Calu3 (cell line): ENCODE measurements at places on chromosomes 5 and 9. TPM values are rescaled to one million over a fixed set of nuclear protein-coding genes. Genes with fewer than 3 reads are reported as not detected.

Gene MARVELD2
- total RNA-seq: 40.9 and 46.0 TPM in 2 replicates

Gene PCDHGA6
- total RNA-seq: 0.71 and 0.80 TPM in 2 replicates

Gene TSLP
- 0.20 TPM in 1 of 2 replicates, not detected in the other for total RNA-seq

Gene C9orf152
- total RNA-seq: 1.7 and 1.9 TPM in 2 replicates

Gene PGM5
- total RNA-seq: 0.87 TPM in 1 of 2 replicates, not detected in the other

DNA sequence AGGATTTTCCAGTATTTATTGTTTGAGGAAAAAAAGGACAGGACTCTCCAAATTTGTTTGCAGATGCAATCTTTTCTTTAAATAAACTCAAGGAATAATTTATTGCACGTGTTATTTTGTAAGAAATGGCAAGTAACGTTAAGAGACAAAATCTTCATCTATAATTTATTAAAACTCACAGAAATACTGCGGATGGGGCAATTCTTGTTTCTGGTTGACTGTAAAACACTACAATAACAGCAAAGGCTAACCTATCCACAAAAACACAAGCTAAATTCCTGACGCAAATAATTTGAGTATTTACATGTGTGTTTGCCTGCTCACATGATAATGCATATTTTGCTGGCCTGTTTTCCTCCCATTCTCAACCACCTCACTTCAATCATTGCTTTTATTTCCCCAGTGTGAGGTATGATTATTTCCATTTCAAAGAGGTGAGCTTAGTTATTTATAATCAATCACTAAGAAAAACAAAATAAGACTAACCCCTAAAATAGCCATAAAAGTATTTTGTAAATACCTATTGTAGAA is 619.4 kb downstream of the PDE4D start:
- no peak for DNase-seq
- H3K27ac ChIP-seq: no peak overlapping the region
- no peak overlapping the region for H3K4me3 ChIP-seq
- no peaks in the 10 kb centered on the region for H3K4me1 ChIP-seq
- peaks cover 8% of the 10 kb centered on the region for H3K36me3 ChIP-seq

GRCh38 chr5:157245476-157245875 is 20.4 kb upstream of the CYFIP2 start:
- DNase-seq: no peak
- H3K4me1 ChIP-seq: no peaks in the 10 kb centered on the region
- H3K27me3 ChIP-seq: no peaks in the 10 kb centered on the region
- H3K27ac ChIP-seq: no peak overlapping the region
- no peak overlapping the region for H3K4me3 ChIP-seq

DNA sequence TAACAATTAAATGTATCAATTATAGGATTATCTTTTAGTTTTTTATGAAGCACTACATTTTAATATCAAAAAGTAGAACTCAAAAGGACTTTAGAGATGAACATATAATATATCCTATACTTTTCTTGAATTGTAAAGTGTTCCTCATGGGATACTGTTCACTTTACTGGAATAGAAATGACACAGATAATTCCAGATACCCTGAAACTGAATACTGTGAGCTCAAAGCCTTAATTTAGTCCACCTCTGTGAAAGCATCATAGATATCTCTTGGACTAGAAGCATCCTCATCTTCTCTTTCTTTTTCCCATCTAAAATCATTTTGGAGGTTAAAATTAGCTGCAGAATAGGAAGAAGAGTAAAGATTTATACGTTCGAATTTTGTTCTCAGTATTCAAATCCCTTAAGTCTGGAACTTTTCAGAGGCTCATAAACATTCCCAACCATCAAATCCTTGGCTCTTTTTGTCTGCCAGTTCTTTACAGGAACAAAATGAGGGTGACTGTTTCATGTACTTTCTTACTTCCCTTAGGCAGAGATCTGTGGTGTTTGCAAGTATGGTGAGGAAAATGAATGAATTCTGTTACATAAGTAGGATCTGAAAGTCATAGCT is 49.4 kb downstream of the ADAMTS19 start:
- no peak for DNase-seq
- H3K27me3 ChIP-seq: no peaks in the 10 kb centered on the region
- H3K4me1 ChIP-seq: peaks cover 8% of the 10 kb centered on the region
- H3K4me3 ChIP-seq: no peak overlapping the region

DNA sequence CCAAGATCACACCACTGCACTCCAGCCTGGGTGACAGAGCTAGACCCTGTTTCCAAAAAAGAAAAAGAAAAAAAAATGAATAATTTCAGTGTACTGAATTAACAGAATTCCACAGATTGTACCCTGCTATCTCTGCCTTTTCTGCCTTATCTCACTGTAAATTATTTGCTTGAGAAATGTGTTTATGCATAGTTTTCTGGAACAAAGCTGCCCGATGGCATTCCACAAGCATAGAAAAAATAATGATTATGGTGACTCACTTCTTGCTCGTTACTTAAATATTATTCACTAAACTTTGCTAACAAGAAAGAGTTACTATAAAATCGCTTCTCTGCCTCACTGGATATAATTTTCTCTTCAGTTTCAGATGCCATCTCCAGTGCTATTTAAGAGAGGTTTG is 88.7 kb upstream of the FAM169A start:
- H3K4me1 ChIP-seq: peaks cover 85% of the 10 kb centered on the region
- no peak for DNase-seq
- H3K4me3 ChIP-seq: peak overlapping the region; percentile 35
- H3K36me3 ChIP-seq: peaks cover 16% of the 10 kb centered on the region
- no peaks in the 10 kb centered on the region for H3K27me3 ChIP-seq
- peak overlapping the region; percentile 67 for H3K27ac ChIP-seq

- no peak for DNase-seq
- no peaks in the 10 kb centered on the region for H3K27me3 ChIP-seq
- H3K27ac ChIP-seq: no peak overlapping the region
- no peak overlapping the region for H3K4me3 ChIP-seq
Measured at GRCh38 chr9:116090030-116090770, 63.4 kb upstream of the PAPPA start.

- no peak overlapping the region for H3K27ac ChIP-seq
- no peaks in the 10 kb centered on the region for H3K27me3 ChIP-seq
- no peak overlapping the region for H3K4me3 ChIP-seq
Measured at GRCh38 chr5:109230369-109230768, 179.4 kb downstream of the PJA2 start.

DNA sequence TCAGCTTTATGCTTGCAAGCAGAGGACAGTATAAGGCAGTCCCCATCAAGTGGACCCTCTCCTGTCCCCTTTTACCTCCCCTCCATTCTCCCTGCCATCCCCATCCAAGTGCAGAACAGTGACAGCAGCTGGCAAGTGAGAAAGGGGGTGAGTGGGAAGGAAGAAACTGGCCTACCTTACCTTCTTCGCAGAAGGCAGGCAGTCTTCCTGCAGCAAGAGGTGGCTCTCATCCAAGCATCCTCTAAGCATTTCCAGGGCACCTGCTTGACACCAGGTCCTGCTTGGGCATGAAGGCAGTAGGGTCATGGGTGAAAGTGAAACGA is 77.3 kb upstream of the SH3PXD2B start:
- no peak for DNase-seq
- H3K4me3 ChIP-seq: no peak overlapping the region
- peaks cover 91% of the 10 kb centered on the region for H3K27me3 ChIP-seq
- H3K27ac ChIP-seq: no peak overlapping the region
- H3K36me3 ChIP-seq: no peaks in the 10 kb centered on the region

- H3K36me3 ChIP-seq: no peaks in the 10 kb centered on the region
- H3K27ac ChIP-seq: no peak overlapping the region
- no peak for DNase-seq
- no peak overlapping the region for H3K4me3 ChIP-seq
Measured at GRCh38 chr5:133472829-133473228, 139.5 kb downstream of the FSTL4 start.

DNA sequence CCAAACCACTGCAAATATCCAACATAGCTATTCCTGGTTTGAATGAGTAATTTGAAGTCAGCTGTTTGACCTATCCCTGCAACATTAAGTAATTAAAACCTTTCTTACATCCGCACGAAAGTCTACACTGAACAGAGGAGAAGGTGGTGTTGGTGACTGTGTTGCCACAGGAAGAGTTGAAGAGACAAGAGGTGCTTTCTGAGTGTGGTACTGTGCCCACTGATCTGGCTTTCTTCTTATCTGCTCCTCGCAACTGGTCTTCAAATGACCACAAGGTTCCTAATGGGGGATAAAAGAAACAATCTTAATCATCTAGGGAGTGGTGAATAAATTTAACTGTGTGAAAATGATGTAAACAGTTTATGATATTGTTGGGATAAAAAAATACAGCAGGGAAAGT is 29.4 kb upstream of the PDCL start:
- no peaks in the 10 kb centered on the region for H3K27me3 ChIP-seq
- peaks cover 25% of the 10 kb centered on the region for H3K36me3 ChIP-seq
- H3K4me3 ChIP-seq: no peak overlapping the region
- no peaks in the 10 kb centered on the region for H3K4me1 ChIP-seq
- no peak overlapping the region for H3K27ac ChIP-seq
- no peak for DNase-seq

DNA sequence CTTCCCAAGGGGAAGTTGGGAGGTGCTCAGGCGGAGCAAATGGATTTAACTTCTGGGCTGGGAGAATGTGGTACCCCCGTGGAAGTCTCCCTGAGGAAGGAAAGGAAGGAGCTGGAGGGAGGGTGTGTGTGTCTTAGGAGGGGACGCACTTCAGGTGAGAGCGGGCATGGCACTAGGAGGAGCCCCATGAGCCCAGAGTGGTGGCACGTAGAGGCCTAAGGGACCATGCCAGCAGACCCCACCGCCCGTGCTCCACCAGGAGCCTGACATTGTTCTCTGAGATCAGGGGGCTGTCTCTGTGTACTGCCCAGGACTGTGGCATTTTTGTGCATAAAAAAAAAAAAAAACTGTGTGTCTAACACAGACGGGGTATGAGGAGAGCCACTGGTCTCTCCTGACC is 18.5 kb upstream of the AHRR start:
- peaks cover 17% of the 10 kb centered on the region for H3K4me1 ChIP-seq
- H3K4me3 ChIP-seq: no peak overlapping the region
- no peak overlapping the region for H3K27ac ChIP-seq
- peaks cover 18% of the 10 kb centered on the region for H3K36me3 ChIP-seq

GRCh38 chr9:99180662-99181061 is 41.1 kb downstream of the ALG2 start:
- H3K36me3 ChIP-seq: no peaks in the 10 kb centered on the region
- no peak overlapping the region for H3K4me3 ChIP-seq
- peaks cover 8% of the 10 kb centered on the region for H3K4me1 ChIP-seq
- DNase-seq: no peak

DNA sequence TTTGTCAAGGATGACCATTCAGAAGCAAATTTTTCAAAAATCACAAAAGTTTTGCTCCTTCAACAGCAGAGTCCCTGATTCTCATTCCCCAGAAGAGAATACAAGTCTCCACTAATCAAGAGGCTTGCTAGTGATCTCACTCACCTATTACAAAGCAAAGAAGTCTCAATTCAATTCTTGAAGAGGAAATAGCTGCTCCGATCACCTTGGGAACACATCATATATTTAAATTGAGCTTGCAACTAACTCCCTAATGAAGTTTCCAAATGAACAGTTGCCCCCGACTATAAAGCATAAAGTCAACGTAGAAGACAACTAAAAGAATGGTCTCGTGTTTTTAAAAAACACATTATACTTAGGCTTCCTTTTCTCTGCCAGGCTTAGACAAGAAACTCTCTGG is 1.6 kb downstream of the LIFR start:
- H3K27me3 ChIP-seq: no peaks in the 10 kb centered on the region
- DNase-seq: no peak
- H3K36me3 ChIP-seq: peaks cover 19% of the 10 kb centered on the region
- no peak overlapping the region for H3K4me3 ChIP-seq
- H3K4me1 ChIP-seq: peaks cover 6% of the 10 kb centered on the region

DNA sequence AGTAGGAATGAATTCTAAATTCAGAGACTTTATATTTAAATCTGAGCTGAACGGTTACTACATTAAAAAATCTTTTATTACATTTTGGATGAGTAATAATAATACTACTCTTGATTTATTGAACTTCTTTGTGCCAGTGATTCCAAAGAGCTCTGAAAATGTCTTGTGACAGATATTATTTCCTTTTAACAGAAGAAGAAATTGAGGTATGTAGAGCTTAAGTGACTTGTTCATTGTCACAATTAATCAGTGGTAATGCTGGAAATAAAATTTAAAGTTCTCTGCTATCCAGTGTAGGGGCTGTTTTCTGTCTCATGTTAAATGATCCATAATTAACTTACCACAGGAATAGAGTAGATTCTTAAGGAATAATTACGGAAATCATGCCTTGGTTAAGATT is 335.3 kb downstream of the KIAA0825 start:
- H3K27me3 ChIP-seq: no peaks in the 10 kb centered on the region
- H3K4me1 ChIP-seq: no peaks in the 10 kb centered on the region
- no peak for DNase-seq
- no peak overlapping the region for H3K27ac ChIP-seq
- no peak overlapping the region for H3K4me3 ChIP-seq

DNA sequence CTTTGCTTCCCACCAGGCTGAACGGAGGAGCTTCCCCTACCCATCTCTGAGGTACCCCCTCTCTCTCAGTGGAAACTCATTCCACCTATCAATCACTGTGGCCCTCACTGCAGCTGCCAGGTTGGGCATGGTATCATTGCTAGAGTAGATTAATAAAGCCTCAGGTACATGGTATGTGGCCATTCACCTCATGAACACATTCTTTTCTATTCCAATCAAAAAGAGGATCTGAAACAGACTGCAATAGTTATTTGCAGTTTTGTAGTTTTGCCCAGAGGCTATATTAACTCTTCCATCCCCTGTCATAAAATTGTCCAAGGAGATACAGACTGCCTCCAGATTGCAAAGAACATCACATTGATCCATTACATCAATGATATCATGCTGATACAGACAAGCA is 85.8 kb upstream of the MVB12B start:
- H3K36me3 ChIP-seq: no peaks in the 10 kb centered on the region
- no peak overlapping the region for H3K4me3 ChIP-seq

GRCh38 chr5:92909602-92909962 is 671.4 kb downstream of the NR2F1-AS1 start:
- no peaks in the 10 kb centered on the region for H3K27me3 ChIP-seq
- DNase-seq: peak; percentile 28
- H3K36me3 ChIP-seq: no peaks in the 10 kb centered on the region
- peaks cover 61% of the 10 kb centered on the region for H3K4me1 ChIP-seq
- no peak overlapping the region for H3K27ac ChIP-seq
- no peak overlapping the region for H3K4me3 ChIP-seq
